ENCODE measurements at places on chromosomes 5 and 9.

DNA sequence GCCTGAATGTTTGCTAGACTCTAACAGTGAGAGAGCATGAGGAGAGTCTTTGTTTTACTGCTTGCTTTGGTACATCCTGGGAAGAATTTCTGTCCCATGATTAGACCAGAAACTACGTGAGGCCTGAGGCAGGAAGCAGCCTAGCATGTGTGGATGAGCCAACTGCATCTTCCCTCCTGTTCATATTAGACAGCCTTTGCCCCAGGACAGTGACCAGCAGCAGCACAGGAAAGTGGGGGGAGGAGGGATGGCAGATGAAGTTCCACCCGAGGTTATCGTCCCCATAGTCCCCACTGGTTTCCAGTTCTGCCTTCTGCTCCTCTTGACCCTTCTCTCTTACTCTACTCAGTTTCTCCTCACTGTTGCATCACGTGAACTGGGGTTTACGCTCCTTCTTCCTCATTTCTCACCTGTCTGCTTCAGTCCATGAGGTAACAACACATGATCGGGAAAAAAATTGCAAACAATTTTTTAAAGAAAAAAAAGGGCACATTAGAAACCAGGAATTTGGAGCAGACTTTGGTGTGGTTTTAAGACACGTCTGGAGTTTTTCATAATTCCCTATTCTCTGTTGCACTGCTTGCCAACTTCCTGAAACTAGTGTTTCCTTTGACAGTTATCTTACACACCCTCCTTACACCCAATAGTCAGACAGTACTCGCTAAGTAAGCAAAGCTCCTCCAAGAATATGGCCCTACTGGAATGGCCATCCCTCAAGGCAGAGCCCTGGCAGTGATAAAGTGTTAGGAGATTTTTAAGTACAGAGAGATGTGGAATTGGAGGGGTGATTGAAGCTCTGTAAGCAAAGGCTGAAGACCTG lies 84.1 kb downstream of the SNX18 start:
- no peak for DNase-seq

- DNase-seq: no peak
These were observed 3.5 kb upstream of the SMC2 start for GRCh38 chr9:104090578-104090977.

DNA sequence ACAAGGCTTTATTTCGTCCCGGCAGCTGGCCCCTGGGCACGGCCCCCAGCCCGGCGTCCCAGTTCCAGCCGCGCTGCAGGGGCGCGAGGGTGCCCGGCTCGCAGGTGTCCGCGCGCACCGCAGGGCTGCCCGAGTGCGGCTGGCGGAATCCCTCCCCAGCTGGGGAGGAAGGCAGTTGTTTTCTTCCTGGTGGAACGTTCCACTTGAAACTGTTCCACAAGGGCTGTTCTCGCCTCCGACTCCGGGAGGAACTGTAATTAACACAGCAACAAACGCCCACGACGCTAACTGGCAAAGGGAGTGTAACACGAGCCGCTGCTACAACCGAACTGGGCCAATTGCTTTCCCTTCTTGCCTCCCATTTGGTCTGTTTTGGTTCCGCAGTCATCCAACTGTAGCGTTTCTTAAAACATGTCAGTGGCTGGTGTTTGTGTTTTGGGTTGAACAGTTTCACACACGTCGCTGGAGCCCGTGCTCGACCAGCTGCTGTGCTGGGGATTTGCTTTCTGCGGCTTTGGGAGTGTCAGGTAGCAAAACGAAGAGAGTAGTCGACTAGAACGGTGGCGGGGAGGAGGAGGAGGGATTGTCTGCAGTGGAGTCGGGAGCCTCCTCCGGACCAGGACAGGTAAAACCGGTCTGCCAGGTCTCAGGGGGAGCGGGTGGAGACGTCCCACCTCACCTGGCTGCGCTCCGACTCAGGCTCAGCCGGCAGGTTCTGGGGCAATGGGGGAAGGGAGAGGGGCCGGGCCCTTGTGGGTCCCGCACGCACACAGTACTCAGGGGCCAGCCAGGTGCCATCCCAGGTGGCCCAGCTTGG lies 131.6 kb upstream of the NIPBL start:
- peak; percentile 15 for DNase-seq

DNA sequence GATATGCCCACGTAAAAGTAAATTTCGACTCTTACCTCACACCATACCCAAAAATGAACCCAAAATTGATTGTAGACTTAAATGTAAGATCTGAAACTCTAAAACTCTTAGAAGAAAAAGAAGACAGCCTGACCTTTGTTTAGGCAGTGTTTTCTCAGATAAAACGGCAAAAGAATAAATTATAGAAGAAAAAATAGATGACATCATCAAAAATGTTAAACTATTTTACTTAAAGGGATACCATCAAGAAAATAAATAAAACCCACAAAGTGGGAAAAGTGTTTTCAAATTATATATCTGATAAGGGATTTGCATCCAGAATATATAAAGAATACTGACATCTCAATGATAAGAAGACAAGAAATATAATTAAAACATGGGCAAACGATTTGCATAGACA lies 862.7 kb downstream of the DTWD2 start:
- no peak for DNase-seq

DNA sequence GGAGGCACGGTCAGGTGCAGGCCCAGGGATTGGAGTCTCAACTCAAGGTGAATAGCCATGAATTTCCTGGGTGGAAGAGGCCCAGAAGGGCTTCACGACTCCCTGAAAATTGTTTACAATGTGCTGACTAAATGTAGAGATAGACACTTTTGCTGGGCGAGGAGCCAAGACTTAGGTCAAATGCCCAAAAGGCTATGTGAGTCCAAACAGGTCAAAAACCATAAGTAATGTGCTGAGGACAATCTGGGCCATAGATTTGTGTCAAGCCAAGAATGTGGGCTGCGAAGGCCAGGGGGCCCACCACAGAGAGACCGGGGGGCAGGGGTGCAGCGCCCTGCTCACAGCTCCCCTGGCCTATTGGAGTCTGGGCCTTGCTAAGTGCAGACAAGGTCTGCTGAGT lies 197.8 kb downstream of the HSPA4 start:
- no peak for DNase-seq

DNA sequence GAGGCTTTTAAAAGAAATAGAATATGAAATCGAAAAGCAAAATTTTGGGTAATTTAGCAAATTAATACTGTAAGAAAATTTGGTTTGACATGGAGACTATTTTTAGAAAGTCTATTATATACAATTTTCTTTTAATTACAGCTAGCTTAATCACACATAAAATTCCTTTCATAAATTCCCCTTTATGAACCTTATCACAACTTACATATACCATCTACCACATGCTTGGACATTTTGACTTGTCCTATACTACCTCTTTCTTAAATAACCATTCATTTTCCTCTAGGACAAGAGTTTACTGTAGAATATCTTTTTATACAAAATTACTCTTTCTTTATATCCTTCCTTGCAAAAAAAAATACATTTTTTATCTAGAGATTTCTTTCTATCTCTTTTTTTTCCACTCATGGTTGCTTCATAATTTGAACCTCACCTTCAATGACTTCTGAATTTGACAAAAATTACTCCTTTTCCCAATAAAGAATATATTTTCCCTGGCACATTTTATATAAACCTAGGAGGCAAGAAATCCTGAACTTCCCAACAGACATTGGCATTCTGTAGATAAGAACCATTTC lies 34.0 kb upstream of the SYK start:
- no peak for DNase-seq

GRCh38 chr5:79853676-79854418 lies 137.2 kb downstream of the MTX3 start:
- DNase-seq: no peak

DNA sequence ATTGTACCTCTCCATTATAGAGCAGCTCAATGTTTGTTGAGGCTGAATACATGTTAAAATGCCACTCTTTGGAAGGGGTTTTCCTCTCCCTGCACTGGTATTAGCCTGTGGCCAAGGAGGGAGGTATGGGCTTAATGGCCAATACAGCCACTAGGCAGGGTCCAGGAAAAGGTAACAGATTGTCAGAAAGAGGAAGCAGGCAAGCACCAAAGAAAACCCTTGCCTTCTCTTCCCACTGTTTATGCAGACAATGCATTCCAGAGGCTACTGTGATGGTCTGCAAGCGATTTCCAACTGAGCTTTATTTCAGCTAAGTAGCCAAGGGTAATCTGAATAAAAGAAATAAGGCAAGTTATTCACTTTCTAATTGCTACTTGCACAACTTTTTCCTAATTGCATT lies 95.3 kb upstream of the SLC27A6 start:
- DNase-seq: no peak

DNA sequence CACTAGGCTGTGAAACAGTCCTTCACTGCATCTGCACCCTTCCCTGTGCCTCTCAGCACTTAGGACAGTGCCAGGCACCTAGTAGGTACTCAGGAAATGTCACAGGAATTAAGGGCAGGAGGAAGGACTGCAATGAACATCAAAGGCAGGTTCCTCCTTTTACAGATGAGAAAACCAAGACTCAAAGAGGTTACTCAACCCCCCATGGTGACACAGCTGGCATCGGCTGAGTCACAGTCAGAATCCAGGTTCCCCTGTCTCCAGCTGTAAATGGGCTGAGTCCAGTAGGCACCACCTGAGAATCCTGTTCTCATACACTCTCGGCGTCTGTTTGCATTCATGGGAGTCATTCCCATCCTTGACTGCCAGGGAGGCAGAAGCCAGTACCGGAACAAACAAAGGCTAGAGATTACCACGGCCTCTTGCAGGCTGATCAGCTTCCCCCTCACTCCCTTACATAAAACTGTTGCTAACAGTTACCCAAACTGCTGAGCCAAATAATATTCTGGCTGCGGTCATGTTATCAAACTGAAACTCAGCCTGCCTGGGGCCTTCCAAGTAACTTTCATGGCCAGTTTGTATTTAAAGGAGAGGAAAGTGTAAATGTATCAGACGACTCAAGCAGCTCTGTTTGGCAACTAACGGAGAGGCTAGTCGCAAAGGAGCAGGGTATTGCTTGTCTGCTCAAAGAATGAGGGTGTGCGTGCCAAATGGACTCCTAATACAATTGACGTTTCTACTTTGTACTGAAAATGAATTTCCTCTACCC lies 201.7 kb downstream of the PAPPA start:
- DNase-seq: no peak

- DNase-seq: no peak
These were observed 357 bp downstream of the PTGDS start for GRCh38 chr9:136977649-136978072.

GRCh38 chr5:11239261-11240015 lies 478.4 kb upstream of the DAP start:
- DNase-seq: no peak

DNA sequence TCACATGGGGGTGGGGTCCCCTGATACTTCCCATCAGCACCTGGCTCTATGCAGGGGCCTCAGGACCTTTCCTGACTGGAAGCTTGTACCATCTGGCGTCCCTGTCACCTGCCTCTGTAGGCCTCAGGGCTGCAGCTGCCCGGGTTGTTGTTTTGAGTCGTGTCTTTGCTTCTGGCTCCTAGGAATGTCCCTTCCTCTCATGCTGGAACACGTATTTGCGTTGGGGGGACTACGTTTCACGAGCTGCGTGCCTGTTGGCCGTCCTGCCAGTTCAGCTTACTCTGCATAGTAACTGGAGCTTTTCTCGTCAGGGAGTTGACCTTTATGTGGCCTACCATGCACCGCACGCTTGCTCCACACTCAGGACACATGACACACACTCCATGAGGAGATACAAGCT lies 54.9 kb upstream of the IRX4 start:
- DNase-seq: no peak

DNA sequence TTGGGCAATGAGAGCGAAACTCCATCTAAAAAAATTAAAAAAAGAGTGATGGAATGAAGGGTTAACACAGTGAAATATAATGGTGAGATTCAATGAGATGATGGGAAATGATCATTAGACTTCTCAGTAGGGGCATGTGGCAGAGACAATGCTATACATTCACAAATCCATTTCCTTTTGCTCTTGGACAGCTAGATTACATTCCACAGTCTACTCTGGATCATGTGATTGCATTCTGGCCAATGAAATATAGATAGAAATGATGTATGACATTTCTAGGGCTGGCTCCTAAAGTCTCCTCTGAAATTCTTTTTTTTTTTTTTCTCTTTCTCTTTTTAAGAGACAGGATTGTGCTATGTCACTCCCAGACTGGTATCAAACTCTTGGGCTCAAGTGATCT lies 3.8 kb upstream of the GALT start:
- DNase-seq: no peak

- DNase-seq: no peak
These were observed 55.2 kb upstream of the TUSC1 start for GRCh38 chr9:25733336-25733982.

GRCh38 chr9:84271531-84271900 lies 69.0 kb downstream of the SLC28A3 start:
- no peak for DNase-seq

DNA sequence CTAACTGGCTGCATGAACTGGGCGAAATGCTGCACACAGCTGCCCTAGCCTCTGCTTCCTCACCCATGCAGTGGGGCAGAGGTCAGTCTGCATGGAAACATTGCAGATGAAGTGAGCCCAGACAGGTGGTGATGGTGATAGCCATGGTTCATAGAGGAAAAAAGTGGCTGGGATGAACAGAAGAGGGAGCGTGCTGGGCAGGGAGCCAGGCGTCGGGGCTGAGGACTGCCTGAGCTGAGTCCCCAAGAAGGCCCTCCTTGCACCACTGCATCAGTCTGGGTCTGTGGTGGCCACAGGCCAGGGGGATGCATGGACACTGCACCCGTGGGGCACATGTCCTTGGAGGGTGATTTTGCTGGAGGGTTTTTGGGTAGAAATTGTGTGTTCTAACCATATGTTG lies 80.5 kb downstream of the AMBP start:
- no peak for DNase-seq

GRCh38 chr5:142618130-142618523 lies 67.8 kb downstream of the FGF1 start:
- no peak for DNase-seq

DNA sequence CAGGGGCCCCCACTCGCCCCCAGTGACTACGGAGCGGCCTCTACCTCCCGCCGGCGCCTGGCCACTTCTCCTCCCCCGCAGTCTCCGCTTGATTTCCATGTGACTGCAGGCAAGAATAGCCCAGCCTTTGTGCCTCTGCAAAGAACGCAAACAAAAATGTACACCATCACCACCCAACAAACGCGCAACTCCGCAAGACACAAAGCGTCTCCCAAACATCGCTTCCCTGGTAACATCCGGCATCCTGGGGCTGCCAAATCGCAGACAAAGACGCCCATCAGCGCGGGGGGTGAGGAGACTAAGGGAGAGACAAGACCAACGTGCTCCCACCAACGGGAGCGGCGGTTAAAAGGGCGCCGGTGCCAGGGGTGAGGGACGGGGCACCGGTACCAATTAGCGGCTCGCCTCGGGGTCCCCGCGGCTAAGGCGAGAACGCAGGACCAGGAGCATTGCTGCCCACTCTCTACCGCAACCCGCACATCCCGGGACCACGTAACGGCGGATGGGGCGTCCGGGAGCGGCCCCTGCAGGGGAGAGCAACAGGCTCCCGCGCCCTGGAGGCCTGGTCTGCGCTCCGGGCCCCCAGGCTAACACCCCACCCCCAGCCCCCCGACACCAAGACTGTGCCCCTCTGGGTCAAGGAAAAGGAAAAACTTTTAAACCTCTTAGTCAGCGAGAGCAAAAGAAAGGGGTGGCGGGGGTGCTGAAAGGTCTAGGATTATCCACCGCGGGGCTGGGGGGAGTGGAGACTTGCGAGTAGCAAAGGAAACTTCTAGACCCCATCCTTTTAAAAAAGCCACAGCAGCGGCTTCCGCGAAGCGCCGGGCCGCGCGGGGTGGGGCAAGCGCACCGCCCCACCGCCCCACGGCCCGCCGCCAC lies 885 bp downstream of the MPDZ start:
- DNase-seq: no peak
